ENCODE measurements at places on chromosomes 1 and 21.

- no peak for DNase-seq
Measured at GRCh38 chr1:67133177-67133576, 1.6 kb downstream of the C1orf141 start.

DNA sequence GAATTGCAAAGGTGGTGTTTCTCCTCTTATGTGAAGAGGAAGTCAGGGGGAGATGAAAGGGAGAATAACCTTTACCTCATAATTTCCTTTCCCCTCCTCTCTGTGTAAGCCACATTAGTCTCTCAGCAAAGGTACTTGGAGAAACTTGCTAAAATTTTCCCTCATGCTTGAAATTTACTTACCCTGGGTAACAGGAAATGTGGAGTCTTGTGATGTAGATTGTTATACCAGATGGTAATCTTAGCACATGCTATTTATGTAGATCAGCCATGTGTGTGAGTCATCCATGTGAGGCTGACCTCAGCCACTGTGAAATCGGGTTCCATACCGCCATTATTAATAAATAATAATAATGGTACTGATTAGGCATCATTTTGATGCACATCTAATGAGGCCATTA, 128.4 kb downstream of the TGFB2 start:
- DNase-seq: no peak

- DNase-seq: peak; percentile 53
Measured at GRCh38 chr1:82979593-82980236, 1019.2 kb downstream of the TTLL7 start.

DNA sequence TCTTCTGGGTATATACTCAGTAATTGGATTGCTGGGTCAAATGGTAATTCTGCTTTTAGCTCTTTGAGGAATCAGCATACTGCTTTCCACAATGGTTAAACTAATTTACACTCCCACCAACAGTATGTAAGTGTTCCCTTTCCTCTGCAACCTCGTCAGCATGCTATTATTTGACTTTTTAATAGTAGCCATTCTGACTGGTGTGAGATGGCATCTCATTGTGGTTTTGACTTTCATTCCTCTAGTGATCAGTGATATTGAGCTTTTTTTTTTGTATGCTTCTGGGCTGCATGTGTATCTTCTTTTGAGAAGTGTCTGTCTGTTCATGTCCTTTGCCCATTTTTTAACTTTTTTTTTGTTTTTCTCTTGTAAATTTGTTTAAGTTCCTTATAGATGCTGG, 279.4 kb downstream of the PTGER3 start:
- no peak for DNase-seq

DNA sequence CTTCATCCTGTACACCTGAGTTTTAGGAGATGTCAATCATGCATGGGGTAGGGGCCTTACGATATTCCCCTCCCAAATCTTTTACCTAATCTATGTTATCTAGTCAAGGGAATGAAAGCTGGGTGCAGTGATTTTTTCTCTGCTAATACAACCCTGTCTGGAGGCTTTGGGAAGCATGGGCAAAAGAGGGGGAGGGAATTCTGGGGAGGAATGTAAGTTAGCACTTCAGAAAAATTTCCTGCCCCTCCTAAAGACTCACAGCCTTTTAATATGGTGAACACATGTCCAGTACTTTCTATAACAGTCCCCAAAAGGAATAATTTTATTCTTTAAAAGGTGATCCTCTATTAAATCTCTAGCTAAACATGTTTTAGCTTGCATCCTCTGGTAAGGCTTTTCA, 25.6 kb upstream of the PRELP start:
- no peak for DNase-seq

- DNase-seq: no peak
Measured at GRCh38 chr1:233442026-233442780, 114.7 kb downstream of the MAP3K21 start.

- no peak for DNase-seq
Measured at GRCh38 chr1:7471836-7472235, 299.3 kb upstream of the VAMP3 start.

GRCh38 chr1:210700083-210700482, 371.4 kb downstream of the HHAT start:
- no peak for DNase-seq

GRCh38 chr1:65001231-65001792, 35.0 kb upstream of the JAK1 start:
- no peak for DNase-seq

GRCh38 chr21:44643741-44644310, 2.4 kb upstream of the KRTAP10-11 start:
- no peak for DNase-seq

DNA sequence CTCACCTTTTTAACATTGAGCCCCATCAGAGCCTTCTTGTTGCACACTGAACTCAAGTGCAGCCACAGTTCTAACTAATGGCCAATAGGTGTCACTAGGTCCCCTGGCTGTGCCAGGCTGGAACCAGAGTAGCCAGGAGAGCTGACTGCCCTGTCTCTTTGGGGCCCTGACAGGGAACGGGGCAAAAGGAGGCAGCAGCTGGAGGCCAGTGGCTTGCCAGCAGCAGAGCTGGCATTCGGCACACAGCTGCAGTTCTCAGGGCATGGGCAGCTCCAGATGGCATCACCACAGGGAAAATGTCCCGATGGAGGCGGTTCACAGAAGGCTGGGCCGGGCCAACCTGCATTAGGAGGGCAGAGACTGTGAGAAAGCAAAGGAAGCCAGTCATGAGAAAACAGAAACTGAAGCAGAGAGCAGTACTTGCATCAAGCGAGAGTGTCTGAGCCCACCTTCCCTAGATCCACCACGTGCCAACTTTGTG, 188.6 kb downstream of the FCRL5 start:
- DNase-seq: peak; percentile 70

DNA sequence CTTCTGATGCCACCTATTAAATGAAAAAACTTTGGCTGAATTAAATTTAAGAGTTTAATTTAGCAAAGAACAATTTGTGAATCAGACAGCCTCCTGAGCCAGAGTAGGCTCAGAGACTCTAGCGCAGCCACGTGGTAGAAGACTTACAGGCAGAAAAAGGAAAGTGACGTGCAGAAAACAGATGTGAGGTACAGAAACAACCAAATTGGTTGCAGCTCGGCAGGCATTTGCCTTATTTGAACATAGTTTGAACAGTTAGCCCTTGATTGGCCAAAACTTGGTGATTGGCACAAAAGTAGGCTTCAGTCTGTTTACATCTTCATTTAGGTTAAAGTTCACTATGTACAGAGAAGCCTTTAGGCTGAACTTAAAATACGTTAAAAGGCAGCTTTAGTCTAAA, 22.9 kb downstream of the TCP10L start:
- DNase-seq: no peak

DNA sequence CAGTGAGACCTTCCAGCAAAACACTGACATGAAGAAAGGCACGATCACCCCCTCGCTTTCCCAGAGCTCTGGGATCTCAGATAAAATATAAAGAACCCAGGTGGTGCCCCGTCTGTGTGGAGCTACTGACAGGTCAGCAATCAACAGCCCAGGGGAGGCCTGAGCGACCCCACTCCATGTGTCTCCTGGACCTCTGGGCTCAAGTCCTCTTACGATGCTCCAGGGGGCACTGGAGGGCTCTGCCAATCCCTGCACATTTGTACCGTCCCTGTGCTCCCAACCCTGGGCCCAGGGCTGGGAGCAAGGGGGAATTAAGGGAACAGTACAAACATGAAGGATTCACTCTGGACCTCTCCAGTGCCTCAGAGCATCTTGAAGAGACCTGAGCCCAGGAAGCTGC, 12.5 kb downstream of the S100A7A start:
- no peak for DNase-seq

GRCh38 chr1:162498496-162498810, 835 bp downstream of the UHMK1 start:
- no peak for DNase-seq

- no peak for DNase-seq
Measured at GRCh38 chr1:67332653-67333529, 25.2 kb downstream of the IL12RB2 start.

GRCh38 chr1:62370594-62370993, 51.4 kb upstream of the KANK4 start:
- DNase-seq: no peak

DNA sequence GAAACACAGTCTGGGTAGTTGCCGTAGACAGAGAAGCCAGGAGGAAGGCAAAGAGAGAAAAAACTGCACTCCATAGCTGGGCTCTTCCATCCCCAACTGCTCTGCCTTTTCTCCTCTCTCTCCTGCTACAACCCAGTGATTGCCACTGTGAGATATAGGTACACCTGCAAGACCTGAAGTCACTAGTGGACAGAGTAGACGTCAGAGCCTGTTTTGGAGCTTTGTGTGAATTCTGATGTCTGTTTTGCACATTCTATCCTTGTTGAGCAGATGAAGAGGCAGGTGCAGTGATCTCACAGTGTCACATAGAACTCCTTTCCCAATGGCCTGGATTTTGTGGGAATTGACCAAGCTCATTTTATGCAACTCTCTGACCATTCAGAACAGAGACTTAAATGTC, 2.2 kb downstream of the HAO2 start:
- DNase-seq: no peak

GRCh38 chr1:118920124-118920717, 67.9 kb downstream of the TBX15 start:
- DNase-seq: no peak

GRCh38 chr1:155759966-155760630, 71.2 kb downstream of the DAP3 start:
- DNase-seq: no peak

DNA sequence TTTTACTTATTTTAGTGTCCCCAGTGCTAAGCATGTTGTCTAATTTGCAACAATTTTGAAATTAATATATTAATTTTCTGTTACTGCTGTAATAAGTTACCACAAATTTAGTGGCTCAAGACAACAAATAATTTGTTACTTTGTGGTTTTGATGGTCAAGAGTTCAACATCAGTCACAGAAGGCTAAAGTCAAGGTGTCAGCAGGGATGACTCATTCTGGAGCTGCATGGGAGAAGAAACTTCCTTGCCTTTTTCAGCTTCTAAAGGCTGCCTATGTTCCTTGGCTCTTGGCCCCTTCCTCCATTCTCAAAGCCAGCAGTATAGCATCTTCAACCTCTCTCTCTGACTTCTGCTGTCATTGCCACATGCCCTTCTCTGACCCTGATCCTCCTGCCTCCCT, 271.8 kb downstream of the HLX start:
- no peak for DNase-seq

- no peak for DNase-seq
Measured at GRCh38 chr1:207887542-207888201, 23.3 kb downstream of the CD34 start.

- DNase-seq: no peak
Measured at GRCh38 chr1:229554886-229555621, 3.5 kb downstream of the ABCB10 start.

DNA sequence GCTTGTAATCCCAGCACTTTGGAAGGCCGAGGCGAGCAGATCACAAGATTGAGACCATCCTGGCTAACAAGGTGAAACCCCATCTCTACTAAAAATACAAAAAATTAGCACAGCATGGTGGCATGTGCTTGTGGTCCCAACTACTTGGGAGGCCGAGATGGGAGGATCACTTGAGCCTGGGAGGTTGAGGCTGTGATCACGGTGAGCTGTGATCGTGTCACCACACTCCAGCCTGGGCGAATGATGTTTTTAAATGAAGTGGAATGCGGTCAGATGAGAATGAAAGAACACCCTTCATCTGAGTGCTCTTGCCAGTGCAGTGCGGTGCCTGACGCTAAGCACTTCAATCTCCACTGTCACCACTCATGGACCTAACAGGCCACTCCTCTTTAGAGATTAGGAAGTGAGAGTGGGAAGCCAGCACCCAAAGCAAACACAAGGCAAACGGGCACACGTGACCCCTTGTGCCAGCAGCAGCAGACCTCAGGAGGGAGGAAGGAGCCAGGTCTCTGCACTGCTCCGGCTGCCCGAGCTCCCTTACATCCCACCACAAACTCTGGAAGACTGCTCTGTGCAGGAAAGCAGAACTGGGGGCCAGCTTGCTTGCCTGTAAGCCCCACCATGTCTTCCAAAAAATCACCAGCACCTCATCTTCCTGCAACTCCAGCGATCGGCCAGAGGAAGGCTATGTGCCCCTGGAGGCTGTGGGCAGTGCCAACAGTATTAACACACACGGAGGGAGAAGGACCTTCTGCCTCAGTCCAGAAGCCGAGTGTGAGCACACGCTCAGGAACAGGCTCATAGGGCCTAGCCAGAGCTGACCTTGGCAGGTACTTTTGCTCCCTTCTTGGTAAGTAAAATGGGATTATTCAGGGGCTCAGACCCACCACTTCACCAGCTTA, 9.7 kb downstream of the CTNNBIP1 start:
- DNase-seq: peak; percentile 70

DNA sequence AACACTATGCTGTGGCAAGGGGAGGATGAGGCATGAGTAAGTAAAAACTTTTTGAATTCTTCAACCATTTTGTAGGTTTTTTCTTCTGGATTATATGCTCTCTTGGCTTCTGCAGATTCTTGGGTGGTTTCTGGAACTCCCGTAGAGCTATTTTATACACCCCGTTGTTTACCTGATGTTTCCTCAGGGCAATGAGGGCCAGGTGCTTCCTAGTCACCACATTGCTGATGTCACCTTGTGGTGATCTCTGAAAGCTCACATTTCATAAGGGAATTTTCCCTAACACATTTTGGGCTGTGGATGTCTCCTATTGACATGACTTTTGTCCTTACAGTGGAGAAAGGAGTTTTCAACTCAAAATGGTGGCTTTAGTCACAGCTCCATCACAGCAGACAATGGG, 356.6 kb downstream of the PLA2G4A start:
- peak; percentile 5 for DNase-seq

GRCh38 chr1:112402682-112403643, 6.9 kb downstream of the CTTNBP2NL start:
- DNase-seq: no peak

GRCh38 chr1:25867210-25867991, 8.1 kb downstream of the PAQR7 start:
- no peak for DNase-seq
